ENCODE measurements at places on chromosomes 16 and 17. TPM values are rescaled to one million over a fixed set of nuclear protein-coding genes. Genes with fewer than 3 reads are reported as not detected.

GRCh38 chr16:2154533-2155090, 970 bp upstream of the TRAF7 start:
- no peak for DNase-seq
- H3K4me3 ChIP-seq, result peak overlapping the region; percentile 38
- peak overlapping the region; percentile 55 for H3K27ac ChIP-seq
- H3K4me1 ChIP-seq, result peaks cover 41% of the 10 kb centered on the region
- no peaks in the 10 kb centered on the region for H3K27me3 ChIP-seq
- H3K36me3 ChIP-seq, result no peaks in the 10 kb centered on the region

DNA sequence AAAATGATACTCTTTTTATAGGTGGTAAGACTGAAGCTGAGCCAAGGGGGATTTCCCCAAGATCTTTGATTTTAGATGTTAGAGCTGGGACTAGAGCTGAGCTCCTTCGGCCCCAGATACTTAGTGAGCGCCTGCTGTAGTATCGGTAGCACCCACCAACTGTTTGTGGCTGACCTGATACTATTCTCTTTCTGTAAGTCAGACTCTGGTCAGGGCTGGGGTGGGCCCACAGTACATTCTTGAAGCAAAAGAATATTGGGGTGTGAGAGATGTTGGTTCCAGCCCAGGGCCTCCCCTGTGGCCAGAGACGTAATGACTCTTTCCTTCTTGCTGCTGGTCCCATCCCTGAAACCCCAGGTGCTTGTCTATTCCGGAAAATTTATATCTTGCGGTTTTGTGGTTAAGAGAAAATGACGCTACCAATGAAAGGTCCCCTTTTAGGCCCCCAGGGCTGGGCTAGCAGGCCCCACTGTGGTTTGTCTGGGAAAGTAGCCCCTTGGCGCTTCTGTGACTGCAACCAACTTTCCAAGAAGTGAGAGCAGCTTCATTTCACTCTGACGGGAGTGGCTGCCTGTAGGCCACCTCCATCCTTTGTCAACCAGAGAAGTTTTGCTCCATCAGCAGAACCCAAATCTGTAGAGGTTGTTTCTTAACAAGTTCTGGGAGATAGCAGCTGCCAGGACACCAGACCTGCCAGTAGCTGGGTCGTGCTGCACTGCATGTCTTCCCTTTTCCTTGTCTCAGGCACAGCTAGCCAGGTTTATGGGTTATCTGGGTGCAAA, 86.4 kb upstream of the LGALS9 start:
- no peaks in the 10 kb centered on the region for H3K36me3 ChIP-seq
- H3K27ac ChIP-seq, result peak overlapping the region; percentile 92
- no peak for DNase-seq
- H3K27me3 ChIP-seq, result no peaks in the 10 kb centered on the region

- no peaks in the 10 kb centered on the region for H3K4me1 ChIP-seq
- no peaks in the 10 kb centered on the region for H3K36me3 ChIP-seq
- H3K27ac ChIP-seq, result no peak overlapping the region
- H3K4me3 ChIP-seq, result no peak overlapping the region
- no peaks in the 10 kb centered on the region for H3K27me3 ChIP-seq
- no peak for DNase-seq
Observed at GRCh38 chr16:4384509-4384942, 12.9 kb downstream of the VASN start.

DNA sequence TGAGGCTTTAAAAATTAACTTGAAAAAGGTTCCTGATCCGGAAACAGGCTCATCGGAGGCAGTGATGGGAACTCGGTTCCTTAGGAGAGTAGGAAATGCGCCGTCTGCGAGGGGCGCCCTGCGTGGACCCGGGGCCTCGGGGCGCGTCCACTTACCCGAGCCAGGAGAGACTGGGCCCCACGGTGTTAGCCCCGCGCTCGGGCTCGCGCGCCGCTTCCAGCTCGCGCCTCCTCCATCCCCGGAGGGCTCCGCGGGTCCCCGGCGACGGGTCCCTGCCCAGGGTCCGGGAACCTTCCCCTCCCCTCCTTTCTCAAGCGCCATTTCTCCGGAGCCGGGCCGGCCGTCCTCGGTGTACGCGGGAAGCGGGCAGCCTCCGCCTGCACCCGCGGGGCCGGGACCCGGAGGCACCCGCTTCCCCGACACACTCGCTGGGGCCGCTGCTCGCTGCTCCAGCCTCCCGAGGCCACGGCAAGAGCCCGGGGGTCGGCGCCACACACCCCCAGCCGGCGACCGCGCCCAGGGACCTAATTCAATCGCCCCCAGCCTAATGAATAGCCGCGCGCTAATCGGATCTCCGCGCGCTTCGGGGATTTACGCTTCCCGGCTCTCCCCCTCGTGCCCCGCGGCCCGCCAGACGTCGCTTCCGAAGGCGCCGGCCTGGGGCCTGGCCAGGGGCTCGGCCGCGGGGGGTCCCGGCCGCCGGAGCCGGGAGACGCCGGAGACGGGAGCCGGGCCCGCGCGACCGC, 2.2 kb upstream of the BAHCC1 start:
- no peaks in the 10 kb centered on the region for H3K36me3 ChIP-seq
- DNase-seq, result peak; percentile 52
- H3K4me1 ChIP-seq, result peaks cover 24% of the 10 kb centered on the region
- H3K27ac ChIP-seq, result peak overlapping the region; percentile 92
- no peaks in the 10 kb centered on the region for H3K27me3 ChIP-seq

DNA sequence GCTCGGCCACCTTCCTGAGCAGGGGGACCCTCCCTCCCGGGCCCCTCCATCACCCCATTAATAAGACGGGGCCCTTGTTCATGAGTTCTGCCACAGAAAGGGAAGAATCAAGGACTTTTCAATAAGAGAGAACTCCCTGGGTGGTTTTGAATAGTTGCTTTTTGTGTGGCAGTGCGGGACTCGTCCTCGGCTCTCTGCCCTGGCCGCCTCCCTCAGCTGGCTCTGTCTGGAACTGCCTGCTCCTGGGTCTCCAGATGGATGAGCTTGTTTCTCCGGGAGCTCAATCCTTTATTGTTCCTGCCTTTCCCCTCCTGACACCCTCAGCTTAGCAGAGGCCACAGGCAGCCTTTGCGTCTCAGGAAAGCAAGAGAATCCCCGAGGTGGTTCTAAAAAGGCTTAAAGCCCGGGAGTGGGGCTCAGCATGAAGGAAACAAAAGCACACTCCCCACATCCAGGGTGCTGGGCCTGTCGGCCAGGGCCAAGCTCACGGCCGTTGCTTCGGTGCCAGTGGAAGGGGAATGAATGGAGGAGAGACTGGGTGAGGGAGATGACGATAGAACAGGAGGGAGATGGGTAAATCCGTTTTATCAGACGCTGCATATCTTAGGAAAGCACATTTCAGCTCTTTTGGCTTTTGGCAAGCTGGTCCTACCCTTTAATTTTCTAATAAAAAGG, 60.2 kb downstream of the RAI1 start:
- H3K27ac ChIP-seq, result no peak overlapping the region
- H3K27me3 ChIP-seq, result no peaks in the 10 kb centered on the region
- no peak overlapping the region for H3K4me3 ChIP-seq
- no peaks in the 10 kb centered on the region for H3K36me3 ChIP-seq
- H3K4me1 ChIP-seq, result peaks cover 12% of the 10 kb centered on the region
- no peak for DNase-seq

The ALOXE3 gene
- not detected for polyA plus RNA-seq
